AG10803 (cell line): ENCODE measurements at places on chromosomes 5 and 9.

- DNase-seq: no peak
Observed at GRCh38 chr5:51181208-51181894, 201.9 kb upstream of the ISL1 start.

- no peak for DNase-seq
Observed at GRCh38 chr5:160665460-160665859, 186.6 kb downstream of the ATP10B start.

DNA sequence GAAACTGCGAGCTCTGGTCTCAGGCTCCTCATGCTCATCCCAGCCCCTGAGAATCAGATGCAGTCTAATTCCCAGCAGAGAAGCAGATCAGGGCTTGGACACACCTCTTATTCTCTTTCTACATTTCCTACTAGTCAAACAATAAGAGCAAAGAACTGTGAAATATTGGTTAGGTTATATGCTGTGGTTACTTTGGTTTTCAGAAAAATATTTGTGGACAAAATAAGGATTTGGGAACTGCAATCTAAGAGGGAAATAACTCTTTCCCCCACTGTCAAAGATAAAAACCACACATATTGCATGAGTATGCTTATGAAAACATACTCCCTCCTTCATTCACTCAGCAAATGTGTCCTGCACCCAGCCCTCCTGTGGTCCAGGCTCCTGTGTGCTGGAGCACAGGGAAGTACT lies 164.5 kb upstream of the S1PR3 start:
- peak; percentile 94 for DNase-seq

- no peak for DNase-seq
Observed at GRCh38 chr9:100072805-100073204, 26.0 kb downstream of the ERP44 start.

- no peak for DNase-seq
Observed at GRCh38 chr9:86733929-86734328, 213.4 kb downstream of the GAS1 start.

DNA sequence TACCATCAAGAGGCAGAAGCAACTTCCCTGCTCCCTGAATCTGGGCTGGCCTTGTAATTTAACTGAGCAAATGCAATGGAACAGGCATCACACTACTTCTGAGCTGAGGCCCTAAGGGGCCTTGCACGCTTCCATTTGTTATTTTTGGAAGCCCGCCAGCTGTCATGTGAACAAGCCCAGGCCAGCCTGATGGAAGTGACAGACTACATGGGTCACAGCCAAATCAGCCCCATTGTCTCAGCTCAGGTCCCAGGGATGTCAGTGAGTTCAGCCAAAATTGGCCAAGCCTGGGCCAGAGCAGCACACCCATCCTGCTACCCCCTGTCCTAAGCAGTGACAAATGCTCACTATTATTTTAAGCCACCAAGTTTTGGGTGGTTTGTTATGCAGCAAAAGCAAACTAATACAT lies 72.8 kb downstream of the PRRT1B start:
- no peak for DNase-seq

- peak; percentile 35 for DNase-seq
Observed at GRCh38 chr5:83517072-83517687, 45.6 kb downstream of the VCAN start.

- DNase-seq: no peak
Observed at GRCh38 chr5:139796061-139796806, 626 bp downstream of the PSD2 start.

DNA sequence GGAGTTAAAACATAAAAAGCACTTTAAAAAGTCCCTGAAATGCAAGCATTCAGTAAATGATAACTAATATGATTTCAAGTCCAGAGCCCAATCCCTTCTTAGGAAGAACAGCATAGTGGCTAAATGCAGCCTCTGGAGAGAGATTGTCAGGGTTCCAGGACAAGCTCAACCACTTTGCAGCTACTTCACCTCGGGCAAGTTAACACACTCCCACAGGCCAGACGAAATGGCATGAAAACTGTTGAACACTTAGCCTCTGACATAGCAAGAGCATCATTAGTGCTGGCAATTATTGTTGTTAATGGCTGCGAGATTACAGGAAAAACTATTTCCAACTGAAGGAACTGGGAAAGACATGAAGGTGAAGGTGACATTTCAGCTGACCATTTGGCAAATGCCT lies 205.8 kb downstream of the GRIA1 start:
- DNase-seq: no peak

GRCh38 chr5:41415242-41415641 lies 95.2 kb downstream of the PLCXD3 start:
- DNase-seq: no peak

- peak; percentile 19 for DNase-seq
Observed at GRCh38 chr5:148186248-148187003, 16.4 kb upstream of the SPINK6 start.

- peak; percentile 58 for DNase-seq
Observed at GRCh38 chr5:147169399-147169798, 65.4 kb upstream of the STK32A start.

DNA sequence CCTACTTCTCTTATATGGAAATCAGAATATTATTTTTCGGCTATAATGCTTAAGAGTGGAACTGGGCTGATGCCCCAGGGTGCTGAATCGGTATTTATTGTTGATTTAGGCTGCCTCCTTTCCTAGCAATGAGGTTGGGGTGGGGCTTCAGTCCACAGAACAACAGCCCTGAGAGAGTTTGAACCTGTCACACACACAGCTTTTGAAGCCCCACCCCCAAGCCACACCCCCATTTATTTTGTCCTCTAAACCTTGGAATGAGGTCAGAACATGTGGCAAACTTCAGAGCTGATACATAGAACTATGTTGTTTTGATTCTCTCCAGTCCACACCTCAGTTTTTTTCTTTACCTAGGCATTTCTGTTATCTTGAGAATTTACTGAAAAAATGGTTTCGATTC lies 51.7 kb upstream of the CAMK4 start:
- DNase-seq: no peak

DNA sequence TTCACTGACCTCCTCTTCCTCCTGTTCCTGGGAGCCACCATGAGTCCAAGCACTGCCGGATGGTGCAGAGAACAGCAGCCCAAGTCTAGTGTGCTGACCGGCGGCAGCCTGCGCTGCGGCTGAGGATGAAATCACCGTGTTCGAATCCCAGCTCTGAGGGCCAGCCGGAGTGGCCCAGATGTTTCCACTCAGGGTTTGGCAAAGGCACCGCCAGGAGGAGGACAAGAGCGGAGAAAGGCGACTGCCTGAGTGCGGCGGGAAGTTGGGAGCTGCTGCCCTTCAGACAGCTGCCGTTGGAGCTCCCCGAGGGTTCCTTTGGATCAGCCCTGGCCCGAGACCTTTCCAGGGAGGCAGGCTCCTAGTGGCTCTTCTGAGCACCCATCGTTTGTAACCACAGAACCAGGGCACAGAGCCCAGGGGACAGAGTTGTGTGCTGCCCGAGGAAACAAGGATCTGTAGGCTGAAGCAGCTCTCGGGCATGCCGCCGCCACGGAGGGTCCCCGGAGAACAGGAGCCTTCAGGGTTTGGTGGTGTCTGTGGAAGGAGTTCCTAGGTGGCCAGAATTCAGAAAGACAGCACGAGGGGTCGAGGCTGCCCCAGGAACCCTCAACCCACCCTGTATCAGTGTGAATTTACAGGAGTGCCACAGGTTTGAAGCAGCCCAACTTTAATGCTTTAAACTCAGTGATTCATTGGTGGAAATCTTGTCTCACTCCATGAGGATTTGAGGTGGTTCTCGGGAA lies 115.6 kb upstream of the COL5A1 start:
- DNase-seq: peak; percentile 80

DNA sequence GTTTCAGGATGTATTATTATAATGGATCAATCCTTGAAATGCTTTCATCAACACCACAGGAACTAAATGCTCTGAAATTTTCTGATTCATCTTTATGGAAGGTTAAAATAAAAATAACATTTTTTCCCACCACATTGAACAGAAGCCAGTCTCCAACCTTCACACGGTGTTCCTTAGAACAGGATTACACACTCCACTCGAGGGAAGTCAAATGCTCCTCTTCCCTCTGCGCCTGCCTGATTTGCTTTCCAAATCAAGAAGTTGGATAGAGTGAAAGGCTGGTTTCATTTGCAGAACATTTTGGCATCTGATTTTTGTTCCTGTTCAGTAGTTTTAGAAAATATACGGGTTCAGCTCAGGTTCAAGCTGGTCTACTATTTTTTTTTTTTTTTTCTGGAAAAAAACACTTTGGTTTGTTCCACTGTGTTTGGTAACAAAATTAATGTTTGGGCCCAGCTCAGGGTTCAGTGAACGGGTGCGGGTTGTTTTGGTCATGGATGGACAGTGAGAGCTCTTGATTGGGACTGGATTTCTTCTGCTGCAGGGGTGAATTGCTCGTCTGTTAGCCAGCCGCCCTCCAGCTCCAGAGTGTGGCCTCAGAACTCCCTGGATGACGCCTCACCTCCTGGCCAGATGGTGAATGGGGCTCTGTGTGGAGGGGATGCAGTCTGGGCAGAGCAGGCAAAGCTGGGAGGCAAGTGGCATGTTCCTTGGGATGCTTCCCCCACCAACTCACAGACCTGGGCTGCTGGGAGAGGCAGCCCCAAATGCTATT lies 82.4 kb upstream of the STC2 start:
- DNase-seq: no peak

DNA sequence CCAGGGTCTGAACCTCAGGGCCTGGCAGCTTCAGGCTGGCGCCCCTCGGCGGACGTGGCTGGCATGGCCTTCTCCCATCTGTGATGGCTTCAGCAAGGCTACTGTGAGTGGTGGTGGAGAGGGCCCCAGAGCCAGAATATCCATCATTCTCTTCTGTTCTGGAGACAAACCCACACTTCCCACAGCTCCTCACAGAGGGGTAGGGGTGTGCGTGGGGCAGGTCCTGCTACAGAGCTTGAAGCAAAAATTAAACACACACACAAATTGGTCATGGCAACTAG lies 9.6 kb downstream of the GPX3 start:
- DNase-seq: no peak

DNA sequence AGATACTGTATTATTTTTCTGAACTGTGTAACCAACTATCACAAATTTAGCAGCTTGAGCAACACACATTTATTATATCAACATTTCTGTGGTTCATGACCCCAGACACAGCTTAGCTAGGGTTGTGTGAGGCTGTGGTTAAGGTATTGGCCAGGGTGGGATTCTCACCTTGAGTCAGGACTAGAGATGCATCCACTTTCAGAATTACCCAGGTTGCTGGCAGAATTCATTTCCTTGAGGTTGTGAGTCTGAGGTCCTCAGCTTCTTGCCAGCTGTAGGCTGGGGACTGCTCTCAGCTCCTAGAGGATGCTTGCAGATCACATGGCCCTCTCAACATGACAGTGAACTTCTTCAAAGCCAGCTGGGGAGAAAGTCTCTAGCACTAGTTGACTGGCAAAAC lies 122.5 kb upstream of the RASGRF2 start:
- no peak for DNase-seq

- DNase-seq: no peak
Observed at GRCh38 chr9:16012621-16013020, 459.8 kb downstream of the CCDC171 start.

- no peak for DNase-seq
Observed at GRCh38 chr5:1139331-1140170, 27.7 kb upstream of the SLC12A7 start.

DNA sequence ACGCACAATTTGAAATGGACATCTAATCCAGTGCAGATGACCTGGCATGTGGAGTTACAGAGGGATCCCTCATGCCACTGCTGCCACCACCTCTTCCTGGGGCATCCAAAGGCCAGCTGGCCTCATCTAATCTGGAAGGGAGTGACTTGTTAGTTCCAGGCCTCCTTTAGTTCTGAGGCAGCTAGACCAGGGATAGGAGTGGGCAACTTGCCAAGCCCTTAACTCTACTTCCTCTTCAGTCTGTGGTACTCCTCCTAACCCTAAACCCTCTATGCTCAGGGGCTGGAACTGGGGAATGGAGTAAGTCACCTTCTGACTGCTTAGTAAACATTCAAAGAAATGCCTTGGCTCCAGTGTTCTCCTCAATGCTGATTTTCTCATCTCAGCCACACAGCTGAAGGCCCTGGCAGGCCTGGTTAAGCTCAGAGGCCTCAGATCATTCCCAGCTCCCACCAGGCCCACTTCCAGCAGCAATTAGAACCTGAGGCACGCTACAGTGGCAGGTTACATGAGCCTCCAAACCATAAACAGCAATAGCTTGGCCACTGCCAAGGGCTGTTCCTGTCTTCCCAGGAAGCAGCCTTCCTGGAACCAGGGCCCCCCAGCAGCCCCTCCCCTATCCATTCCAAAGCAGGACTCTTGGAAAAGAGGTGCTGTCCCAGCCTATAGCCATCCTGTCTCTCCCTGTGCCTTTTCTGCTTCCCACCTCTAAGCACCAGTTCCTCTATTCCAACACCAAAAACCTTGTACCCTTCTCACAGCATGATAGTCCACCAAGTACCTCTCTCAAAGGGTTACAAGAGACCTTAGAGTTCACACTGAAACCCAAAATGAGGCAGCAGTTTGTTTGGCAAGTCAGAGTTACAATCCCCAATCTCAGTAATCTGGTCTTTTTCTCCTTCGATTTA lies 2.0 kb downstream of the EIF4EBP3 start:
- peak; percentile 38 for DNase-seq

DNA sequence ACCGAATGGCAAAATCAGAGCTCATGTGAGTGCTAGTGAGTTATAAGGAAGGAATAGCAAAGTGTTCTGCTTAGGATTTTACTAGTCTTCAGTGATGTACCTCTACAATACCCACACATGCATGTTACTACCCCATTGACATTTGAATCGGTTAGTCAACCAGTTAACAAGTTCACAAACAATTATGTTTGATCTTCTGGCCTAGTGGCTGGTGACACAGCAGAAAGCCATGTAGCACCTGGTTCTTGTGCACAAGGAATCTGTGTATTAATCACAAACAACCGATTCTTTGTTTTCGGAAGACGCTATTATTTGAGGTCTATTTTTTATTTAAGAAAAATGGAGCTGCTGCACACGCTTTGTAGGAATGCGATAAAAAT lies 41.9 kb downstream of the NTRK2 start:
- DNase-seq: no peak

DNA sequence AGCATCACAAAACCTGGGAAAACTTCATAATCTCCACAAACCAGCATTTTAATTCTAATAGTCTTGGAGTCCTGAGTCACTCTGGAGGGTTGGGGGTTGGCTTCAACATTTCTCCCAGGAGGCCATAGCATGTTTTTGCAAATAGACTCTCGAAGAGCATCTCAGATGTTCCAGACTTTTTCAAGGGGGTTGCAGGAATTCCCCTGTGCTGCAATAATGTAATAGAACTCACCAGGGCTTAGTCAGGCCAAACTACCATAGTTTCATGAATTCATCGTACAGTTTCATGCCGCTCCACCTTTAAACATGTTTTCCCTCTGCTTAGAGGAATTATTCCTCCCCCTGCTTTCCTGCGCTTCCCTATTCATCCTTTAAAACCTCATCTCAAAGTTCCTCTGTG lies 499.5 kb upstream of the KLF4 start:
- DNase-seq: peak; percentile 61

GRCh38 chr9:36815566-36816348 lies 218.3 kb downstream of the PAX5 start:
- DNase-seq: no peak

GRCh38 chr9:80790764-80791163 lies 898.6 kb downstream of the TLE1 start:
- DNase-seq: no peak

- DNase-seq: peak; percentile 26
Observed at GRCh38 chr9:112443200-112443599, 43.4 kb upstream of the KIAA1958 start.

- DNase-seq: no peak
Observed at GRCh38 chr5:37055383-37055990, 178.9 kb downstream of the NIPBL start.
